ENCODE measurements at places on chromosomes 4 and X.

DNA sequence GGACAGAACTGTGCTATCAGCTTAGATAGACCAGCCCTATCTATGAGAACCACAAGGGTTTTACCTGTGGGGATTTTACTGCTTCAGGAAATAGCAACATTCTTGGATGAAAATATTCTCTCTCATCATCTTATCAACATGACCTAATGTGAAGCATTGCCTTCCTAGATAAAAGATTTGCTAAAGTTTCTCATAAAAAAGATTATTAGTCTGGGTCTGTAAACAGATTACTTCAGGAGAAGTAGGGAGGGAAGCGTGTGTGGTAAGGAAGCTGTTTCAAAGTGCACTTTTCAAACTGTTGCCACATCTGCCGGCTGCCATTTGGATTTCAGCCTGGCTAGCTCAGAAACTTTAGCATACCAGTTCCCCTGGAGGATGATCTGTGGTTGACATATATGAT lies at the start of gene NOX1:
TSS of gene NOX1 (minus strand) at position 35 of the 400 bp plus-strand sequence. CDS start 220 bp downstream, outside the sequence.
- DNase-seq, result no peak

GRCh38 chrX:82218361-82218760 lies 1016.5 kb downstream of the SH3BGRL start:
- peak; percentile 2 for DNase-seq

DNA sequence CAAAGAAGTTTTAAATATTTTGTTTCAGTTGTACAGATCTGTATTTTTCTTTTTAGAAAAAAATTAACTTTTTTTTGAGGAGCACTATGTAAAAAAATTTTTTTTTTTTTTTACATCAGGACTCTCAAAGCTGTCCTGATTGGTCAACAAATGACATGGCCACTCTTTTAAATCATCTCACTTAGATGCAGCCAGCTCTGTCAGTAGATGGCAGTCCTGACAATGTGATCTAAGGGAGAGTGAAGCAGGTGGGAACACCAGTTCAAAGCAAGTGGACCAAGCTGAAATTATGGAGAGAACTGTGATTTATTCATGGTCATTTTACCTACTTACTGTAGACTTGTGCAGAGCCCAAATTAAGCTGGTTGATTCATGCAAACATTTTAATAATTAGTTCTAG lies 174.7 kb upstream of the GPRIN3 start:
- DNase-seq, result peak; percentile 25

GRCh38 chrX:358651-359143 lies 28.0 kb downstream of the PPP2R3B start:
- DNase-seq, result no peak

- no peak for DNase-seq
Observed at GRCh38 chr4:35526456-35526855, 717.9 kb downstream of the ARAP2 start.

DNA sequence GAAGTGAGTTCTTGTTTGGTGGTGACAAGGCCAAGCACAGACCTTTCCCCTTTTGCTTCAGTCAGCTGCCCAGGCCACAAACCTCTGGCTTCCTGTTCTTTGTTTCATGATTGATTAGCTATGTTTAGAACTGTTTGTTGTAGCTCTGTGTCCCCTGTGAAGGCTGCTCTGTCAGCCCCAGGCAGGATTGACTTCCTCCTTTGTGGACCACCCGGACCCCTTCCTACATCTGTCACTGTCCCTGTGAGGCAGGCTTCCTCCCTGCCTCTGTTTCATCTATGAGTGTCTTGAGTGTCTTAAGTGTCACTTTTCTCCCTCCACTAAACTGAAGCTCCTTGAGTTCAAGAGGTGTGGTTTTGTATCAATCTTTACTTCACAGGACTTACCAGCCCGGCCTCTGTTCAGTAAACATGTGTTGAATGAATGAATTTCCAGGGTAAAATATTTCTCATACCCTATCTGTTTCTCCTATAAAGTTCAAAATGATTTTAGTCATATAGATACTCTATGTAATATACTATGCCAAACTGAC lies 83.5 kb downstream of the ZNF674 start:
- no peak for DNase-seq

DNA sequence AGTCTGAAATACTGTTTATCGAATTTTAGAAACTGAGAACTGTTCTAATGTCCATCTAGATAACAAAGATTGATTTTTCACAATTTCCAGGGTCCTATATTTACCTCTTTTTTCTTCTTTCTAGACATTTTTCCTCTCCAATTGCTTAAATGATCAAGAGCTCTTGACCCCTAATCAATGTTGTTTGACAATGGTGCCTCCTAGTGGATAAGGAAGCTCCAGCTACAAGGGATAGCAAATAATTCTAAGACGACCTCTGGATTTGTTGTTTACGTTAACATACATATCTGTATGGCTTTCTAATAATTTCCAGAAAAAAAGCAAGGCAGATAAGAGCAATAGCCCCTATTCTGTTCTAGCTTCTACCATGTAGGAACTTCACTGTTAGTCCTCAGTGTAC lies 35.8 kb downstream of the GPR82 start:
- DNase-seq, result peak; percentile 53

DNA sequence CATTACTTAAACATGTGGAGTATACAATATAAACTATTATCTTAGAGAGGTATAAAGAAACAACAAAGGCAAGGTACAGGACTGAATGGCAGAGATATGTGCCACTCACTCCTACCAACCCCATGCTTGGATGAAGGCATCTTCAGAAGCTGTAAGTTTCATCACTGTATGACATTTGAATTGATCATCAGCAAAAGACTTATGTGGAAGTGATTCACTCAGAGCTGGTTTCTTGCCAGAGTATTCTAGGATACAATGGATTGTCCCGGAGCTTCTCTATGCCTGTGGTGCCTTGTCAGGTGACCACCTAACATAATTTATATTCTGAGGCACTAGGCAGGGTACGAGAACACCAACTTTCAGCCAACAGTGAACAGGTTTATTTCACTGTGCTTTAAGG lies 392.2 kb downstream of the PPP1R2C start:
- DNase-seq, result no peak

DNA sequence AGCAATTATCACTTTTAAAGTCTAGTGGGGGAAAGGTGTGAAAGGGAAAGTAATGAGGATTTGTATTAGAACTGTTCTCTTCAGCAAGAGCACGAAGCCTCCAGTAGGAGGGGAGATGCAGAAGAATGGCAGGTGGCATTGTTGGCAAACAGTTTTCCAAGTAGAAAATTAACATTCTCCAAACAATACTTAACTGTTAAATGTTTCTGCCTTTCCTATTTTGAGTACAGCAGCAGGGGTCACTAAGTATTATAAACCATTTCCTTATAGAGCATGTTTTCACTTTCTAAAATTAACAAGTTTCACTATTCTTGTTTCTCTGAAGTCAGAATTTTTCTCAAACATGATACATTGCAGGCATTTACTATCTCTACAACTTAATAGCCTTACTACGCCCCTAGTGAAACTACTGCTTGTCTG lies 58.7 kb downstream of the LEF1 start:
- no peak for DNase-seq

DNA sequence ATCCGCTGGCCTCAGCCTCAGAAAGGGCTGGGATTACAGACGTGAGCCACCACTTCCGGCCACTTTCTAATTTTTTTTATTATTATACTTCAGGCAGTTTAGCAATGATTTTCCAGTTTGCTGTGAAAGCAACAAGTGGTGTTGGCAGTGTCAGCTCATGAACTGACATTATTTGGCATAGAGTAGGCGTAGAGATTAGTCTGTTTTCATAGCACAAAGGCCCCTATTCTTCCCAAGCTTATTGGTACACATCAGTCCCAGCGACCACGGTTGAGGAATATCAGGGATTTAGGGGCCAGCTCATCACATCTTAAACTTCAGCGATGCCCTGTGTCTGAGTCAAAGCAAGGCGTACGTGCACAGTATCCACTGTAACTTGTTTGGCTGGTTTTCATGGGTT lies 53.0 kb upstream of the RASSF6 start:
- no peak for DNase-seq

DNA sequence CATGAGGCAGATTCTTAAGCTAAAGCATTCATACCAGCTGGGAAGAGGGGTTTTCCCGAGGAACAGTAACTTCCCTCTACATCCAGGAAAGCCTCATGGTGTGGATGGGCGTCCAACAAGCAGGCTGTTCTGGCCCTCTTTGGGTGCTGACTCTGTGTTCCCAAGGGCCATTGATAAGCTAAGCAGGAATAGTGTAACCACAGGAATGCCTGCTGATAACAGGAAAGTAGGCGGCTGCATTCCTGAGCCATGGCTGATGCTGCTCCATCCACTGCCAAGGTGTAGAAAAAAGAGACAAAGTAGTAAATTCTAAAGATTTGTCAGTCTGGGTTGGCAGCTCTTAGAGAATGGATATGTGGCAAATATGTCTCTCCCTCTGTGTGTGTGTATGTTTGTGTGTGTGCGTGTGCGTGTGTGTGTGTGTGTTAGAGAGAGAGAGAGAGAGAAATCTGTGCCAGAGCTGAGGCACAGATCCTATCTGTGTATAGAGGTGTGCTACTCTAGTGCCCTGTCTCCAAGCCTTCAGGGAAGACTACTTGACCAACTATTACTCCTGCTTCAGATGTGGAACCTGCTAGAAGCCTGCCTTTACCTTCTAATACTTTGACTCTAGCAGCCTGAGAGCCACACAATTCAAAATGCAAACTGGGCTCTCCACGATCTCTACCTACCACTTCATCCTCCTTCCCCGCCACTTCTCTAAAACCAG lies 353.1 kb upstream of the NR3C2 start:
- DNase-seq, result no peak

DNA sequence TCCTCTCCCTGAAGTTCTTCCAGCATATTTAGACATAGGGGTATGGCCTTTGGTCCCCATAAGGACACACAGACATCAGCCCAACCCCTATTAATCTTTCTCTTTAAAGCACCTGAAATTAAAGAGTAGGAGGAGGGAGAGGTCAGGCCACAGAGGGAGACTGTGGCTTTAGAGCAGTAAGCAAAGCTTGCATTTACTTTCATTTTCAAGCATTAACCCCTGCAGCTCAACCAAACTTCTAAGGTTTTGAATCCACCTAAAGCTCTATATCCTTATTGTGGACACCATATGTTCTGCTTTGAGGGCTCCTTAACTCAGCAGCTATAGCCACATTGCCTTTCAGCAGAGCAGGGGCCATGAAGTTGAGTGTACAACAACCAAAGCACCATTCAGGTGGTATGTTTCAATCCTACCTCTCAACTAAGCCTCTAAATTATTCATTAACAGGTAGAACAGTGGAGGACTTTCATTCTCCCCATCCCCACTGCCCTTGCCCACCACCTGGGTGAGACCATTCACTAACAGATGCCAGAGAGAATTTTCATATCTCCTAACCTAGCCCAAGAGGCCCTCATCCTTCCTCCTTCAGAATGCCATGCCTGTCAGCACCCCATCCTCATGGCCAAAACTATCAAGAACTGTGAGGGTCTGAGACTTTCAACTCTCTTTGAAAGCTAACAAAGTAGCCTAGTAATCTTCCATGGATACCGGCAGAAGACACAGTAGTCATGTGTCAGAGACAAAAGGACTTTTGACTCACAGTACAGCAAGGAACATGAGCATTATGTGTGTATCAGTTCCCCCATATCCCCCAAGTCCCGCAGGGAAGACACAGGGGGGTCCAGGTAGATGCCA lies 20.8 kb downstream of the LIN54 start:
- no peak for DNase-seq

DNA sequence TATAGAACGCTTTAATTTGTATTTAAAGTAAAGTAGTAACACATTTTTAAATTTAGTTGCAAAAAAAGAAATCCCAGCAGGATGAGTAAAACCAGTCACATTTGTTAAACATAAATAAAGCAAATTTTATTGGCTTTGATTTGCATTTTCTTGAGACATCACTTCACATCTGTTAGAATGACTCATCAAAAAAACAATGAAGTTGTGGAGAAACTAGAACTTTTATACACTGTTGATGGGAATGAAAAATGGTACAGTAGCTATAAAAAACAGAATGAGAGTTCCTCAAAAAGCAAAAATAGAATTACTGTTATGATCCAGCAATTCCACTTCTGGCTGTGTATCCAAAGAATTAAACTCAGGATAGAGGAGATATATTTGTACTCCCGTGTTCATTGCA lies 454.0 kb upstream of the KLHL4 start:
- no peak for DNase-seq

DNA sequence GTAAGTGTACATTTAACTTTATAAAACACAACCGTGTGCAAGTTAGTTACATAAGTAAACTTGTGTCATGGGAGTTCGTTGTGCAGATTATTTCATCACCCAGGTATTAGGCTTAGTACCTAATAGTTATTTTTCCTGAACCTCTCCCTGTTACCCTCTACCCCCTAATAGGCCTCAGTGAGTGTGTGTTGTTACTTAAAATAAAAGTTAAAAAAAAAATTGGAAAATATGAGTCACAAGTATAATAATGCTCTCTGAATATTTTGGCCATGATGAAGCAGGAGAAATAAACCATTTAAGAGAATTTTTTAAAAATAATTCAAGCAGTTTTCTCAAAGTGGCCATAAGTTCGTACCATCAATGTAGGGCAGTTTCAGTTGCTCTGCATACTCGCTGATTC lies 105.1 kb upstream of the GRID2 start:
- no peak for DNase-seq

- no peak for DNase-seq
Observed at GRCh38 chr4:54065282-54066087, 1.1 kb upstream of the CHIC2 start.

- DNase-seq, result peak; percentile 13
Observed at GRCh38 chrX:150899191-150899757, 806 bp upstream of the CD99L2 start.

GRCh38 chr4:10694151-10694827 lies 9.7 kb upstream of the CLNK start:
- no peak for DNase-seq

DNA sequence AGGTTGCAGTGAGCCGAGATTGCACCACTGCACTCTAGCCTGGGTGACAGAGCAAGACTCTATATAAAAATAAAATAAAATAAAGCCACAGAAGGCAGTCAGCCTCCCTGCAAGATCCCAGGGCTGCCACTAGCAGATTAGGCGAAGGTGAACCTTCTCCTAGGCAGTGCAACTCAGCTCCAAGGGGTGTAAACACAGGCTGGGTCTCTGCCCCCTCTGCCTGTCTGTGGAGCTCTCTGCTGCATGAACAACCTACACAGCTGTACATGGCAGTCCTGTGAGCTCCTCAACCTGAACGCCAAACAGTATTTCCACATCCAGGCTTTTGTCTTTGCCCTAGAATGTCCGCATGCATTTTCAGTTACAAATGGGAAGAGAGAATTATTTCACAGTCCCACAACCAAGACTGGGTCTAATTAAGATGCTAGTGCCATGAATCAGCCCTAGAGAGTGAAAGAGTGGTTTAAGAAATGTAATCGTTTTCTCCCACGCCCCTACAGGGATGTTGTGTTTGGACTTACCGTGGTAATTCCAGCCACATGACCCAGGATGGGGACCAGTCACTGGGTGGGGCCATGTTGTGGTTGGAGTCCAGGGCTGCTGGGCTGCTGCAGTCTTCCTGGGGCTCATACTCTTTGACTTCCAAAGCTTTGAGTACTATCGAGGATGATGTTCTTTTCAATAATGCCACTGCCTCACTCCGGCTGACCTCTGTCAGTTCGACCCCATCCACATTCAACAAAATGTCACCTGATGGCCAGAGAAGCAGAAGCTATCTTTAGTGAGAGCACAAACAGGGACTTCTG lies 99.0 kb downstream of the FIP1L1 start:
- DNase-seq, result no peak

DNA sequence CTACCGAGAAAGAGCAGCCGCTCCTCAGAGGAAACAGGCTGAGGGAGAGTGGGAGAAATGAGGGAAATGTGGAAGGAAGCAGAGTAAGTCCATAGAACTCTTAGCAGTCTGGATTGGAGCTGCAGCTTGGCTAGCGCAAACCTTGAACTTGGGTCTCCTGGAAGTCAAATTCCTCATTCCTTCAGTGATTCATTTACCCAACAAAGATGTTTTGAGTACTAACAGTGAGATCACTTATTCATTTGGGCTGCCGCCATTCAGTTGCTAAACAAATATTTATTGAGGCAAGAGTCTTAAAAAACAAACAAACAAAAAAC lies 51.5 kb downstream of the SEL1L3 start:
- no peak for DNase-seq
